ENCODE measurements at places on chromosomes 12 and 14.

DNA sequence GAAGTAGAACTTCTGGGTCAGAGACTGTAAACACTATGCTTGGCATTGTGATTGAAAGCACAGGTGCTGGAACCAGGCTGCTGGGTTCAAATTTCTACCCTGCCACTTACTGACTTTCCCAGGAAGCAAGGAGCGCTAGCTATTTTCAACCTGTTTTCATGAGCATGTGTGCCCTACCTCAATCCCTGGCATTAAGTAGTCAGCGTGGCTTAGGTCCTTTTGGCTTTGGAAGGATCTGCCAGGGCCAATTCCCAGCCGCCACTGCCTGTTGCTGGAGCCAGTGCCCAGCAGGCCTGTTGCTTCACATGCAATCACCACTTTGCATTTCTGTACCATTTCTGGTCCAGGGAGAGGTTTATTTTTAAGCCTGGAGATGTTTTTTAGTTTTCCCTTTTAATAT lies 196.3 kb downstream of the TRHDE start:
- no peak for DNase-seq

DNA sequence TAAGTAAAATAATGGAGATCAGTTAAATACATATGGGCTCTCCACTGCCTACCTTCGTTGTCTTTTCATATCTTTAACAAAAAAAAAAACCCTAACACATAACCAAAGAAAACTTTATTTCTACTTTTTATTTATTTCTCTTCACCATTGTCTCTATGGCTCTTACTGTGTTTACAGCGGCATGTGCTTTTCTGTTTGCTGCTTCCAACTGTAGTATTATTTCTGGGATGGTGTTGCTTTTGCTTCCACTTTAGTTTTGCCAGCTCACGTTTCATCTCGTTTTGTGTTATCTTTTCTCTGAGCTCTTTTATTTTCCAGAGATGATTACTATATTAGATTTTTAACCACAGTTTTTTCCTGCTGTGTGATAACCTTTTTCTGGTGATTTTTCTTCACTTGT lies 46.1 kb downstream of the KTN1 start:
- no peak for DNase-seq

GRCh38 chr14:31096255-31096654 lies 70.1 kb upstream of the STRN3 start:
- DNase-seq, result no peak

- no peak for DNase-seq
Observed at GRCh38 chr12:50004696-50005095, 20.6 kb downstream of the RACGAP1 start.

GRCh38 chr12:132453361-132454192 lies 36.4 kb upstream of the FBRSL1 start:
- DNase-seq, result no peak

- no peak for DNase-seq
Observed at GRCh38 chr12:42128327-42128726, 16.3 kb downstream of the GXYLT1 start.

DNA sequence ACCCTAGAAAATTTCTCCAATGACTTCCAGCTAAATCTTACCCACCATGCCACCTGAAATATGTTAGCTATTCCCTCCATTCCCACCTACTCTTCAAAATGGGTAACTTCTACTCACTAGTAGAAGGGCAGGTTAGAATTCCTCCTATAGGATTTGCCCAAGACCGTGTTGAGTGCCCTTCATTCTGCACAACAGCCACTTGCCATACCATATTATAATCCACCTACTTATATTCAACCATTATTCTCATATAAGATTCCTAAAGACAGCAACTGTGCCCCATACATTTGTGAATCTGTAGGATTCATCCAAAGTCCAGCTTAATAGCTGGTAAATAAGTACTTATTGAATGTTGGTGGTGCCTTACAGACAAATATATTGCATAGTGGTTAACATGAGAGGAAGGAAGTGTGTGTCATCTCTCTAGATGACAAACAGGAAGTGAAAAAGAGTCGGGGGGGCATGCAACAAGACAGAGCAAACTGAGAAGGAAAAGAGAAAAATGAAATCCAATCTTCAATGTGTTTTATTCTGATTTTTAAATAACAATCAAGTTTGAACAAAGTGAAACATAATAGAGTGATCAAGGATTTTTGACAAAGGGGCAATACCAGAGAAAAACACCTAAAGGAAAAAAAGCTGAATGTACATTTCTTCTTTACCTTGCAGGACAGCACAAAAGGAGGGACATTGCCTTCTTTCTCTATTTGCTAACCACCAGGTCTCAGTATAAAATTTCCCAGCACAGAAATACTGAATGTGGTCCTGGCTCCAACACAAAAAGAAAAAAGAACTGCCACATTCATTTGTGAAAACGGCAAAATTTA lies 389.3 kb upstream of the USP15 start:
- DNase-seq, result peak; percentile 26

GRCh38 chr14:101727611-101728366 lies 33.7 kb upstream of the PPP2R5C start:
- DNase-seq, result no peak

GRCh38 chr12:48000878-48001504 lies 3.3 kb downstream of the COL2A1 start:
- DNase-seq, result no peak

GRCh38 chr14:50093496-50093895 lies 22.9 kb downstream of the VCPKMT start:
- no peak for DNase-seq

DNA sequence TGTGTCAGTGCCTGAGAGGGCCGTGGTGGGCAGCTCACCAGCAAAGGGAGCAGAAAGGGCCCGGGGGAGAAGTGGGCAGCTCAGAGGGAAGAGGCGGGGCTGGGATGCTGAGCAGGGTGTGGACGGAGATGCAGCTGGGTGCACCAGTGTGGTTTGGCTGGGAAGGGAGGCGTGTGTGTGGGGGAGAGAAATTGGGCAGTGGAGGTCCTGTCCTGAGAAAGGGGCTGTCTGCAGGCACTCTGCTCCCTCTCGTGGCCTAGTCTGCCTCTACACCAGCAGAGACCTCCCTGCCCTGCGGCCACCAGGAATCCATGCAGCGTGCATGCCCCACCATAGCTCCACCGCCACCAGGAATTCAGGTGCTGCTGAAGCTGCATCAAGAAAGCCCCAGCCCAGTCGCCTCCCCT lies 6.4 kb downstream of the TMEM121 start:
- DNase-seq, result no peak

- DNase-seq, result no peak
Observed at GRCh38 chr14:68824517-68825347, 31.9 kb upstream of the ZFP36L1 start.

- DNase-seq, result no peak
Observed at GRCh38 chr14:91929700-91930099, 17.8 kb downstream of the FBLN5 start.

GRCh38 chr12:107684990-107685359 lies 624 bp upstream of the PWP1 start:
- peak; percentile 31 for DNase-seq

- DNase-seq, result no peak
Observed at GRCh38 chr14:25518364-25518763, 468.4 kb upstream of the STXBP6 start.

DNA sequence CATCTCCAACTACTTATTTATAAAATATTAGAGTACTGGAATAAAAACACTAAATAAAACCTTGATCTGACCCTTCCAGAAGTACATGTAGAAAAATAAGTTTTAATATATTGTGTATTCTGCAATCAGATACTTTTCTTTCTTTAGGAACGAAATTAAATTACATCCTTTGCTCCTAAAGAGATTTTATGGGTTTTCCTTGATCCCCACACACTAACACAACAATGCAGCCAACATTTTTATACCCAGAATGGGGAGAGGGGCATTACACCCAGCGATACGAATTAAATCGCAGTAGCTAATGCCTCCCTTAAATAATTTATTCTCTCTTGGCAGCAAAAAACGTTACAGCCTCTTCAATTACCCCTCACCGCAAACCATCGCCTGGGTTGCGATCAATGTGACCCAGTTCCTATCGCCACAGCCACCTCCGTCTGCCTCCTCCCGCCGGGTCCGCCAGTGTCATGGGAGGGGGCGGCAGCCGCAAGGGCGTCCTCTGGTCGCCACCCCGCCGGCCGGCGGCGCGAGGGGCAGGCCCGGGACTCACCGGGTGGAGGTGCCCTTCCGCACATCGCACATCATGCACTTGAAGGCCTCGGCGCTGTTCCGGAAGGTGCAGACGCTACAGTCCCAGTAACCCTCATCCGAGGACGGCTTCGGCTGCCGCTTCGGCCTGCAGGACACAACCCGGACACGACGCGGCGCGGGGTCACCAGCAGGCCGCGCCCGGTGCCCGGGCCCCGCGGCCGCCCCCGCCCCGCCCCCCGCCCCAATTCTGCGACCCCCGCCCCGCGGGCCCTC lies 796 bp downstream of the YAF2 start:
- peak; percentile 68 for DNase-seq

- no peak for DNase-seq
Observed at GRCh38 chr14:84825481-84826251, 704.3 kb upstream of the FLRT2 start.

GRCh38 chr12:31120392-31121008 lies 46.8 kb downstream of the DDX11 start:
- DNase-seq, result no peak

DNA sequence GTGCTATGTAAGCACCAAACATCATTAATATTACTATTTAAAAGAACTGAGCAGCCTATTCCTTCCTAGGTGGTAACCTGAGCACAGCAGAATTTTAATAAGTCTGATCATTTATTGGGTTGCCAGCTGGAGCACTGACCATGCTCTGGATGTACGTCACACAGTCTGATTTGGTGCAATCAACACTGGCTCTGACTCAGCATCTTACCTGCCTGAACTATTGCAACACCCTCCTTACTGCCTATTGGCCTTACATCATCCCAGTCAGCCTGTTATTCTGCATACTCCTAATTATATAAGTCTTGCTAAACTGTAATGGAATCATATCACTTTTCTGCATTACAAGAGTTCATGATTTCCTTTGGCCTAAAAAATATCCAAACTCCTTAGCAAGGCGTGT lies 149.7 kb downstream of the PTPRO start:
- DNase-seq, result no peak

- DNase-seq, result no peak
Observed at GRCh38 chr12:68139941-68140340, 19.6 kb downstream of the IFNG start.

DNA sequence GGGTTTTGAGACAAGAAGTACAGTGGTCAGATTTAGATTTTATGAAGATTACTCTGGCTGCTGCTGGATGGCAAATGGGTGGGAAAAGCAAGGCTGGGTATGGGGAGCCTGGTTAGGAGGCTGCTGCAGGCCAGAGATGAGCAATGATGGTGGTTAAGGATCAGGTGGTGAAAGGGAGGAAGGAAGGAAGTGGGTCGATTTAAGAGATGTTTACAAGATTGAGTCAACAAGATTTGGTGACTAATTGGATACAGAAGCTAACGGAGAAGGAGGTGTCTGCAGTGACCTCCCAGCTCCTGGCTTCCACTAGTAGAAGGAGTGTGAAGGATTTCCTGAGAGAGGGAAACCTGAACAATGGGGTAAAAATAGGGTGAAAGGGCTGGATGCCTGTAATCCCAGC lies 18.7 kb downstream of the NOS1 start:
- DNase-seq, result no peak

DNA sequence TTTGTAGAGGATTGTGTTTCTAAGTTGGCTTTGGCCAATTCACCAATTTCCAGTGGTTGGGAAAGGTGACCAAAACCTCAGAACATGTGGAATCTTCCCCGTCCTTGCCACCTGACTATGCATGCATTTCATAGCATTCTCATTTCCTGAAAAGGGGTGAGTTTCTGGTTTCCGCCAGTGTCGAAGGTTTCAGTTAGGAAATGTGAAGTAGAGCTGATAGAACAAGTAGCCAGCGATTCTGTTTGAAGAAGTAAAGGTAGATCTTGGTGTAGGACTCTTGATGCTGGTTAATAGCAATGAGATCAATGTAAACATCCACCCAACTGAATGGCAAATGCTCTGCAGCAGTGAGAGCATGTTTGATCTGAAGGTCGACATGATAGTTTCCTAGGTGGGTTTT lies 15.9 kb downstream of the SMOC1 start:
- DNase-seq, result no peak

- no peak for DNase-seq
Observed at GRCh38 chr12:45234139-45234865, 18.4 kb downstream of the ANO6 start.

- DNase-seq, result no peak
Observed at GRCh38 chr12:65896743-65897142, 72.5 kb downstream of the HMGA2 start.

- DNase-seq, result no peak
Observed at GRCh38 chr14:91379579-91379932, 38.1 kb downstream of the CCDC88C start.

DNA sequence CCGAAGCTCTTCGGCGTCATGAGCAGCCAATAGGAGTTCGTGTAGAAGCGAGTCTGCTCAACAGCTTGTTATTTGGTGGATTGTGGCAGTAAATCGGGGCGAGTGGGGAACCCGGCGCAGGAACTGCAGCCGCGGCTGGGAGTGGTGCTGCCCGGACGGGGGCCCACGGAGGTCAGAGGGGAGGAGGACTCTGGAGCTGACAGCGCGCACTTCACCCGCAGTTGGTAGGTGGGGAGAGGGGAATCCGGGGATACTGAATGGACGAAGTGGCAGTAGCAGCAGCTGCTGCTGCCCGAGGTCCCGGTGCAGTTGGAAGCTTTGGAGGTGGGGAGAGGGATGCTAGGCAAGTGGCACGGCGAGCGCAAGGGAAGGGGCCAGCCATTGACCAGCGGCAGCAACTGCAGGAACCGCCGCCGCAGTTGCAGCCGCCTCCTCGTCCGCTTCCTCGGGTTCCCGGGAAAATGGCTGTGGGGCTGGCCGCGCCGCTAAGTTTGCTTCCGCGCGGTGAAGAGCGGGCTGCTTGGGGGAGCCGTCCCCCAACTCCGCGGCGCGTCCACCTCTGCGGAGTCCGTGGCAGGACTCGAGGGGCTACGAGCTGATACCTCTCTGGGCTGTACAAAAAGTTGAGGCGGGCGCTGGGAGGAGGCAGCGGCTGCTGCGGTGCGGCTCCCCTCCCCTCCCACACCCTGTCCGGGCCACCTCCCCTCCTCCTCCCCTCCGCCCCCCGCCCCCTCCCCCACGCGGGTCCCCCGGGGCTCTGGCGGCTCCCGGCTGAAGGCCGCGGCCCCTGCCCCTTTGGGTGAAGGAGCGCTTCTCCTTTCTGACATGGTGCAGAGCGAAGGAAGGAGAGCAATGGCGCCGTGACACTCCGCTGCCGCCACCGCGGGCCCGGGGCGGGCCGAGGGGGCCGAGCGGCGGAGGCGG lies at the start of gene ARID4A:
TSS of gene ARID4A (plus strand) at position 79 of the 924 bp plus-strand sequence. CDS start 1,300 bp downstream, outside the sequence.
- peak; percentile 53 for DNase-seq

DNA sequence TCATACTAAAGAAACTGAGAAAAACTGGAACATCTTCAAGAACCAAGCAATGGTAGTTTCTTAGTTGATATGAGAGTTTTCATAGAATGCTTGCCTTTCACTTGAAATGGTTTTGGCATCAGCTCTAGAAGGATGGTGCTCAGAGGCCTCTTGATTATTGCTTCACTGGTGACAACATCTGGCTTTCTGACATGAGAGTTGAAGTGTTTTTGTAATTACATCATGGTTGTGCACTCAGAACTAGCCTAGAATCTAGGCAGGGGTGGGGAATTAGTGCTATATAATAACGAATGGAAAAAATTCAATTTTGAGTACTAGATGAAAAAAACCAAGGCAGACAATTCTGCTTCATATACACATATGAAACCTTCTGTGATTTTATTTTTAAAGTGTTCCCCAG lies 172.8 kb upstream of the LMNTD1 start:
- no peak for DNase-seq

- no peak for DNase-seq
Observed at GRCh38 chr12:56145217-56145616, 7.2 kb upstream of the MYL6B start.

GRCh38 chr14:80136358-80136757 lies 74.9 kb downstream of the DIO2 start:
- DNase-seq, result peak; percentile 43

- no peak for DNase-seq
Observed at GRCh38 chr14:27623782-27624181, 1025.9 kb upstream of the NOVA1 start.

- no peak for DNase-seq
Observed at GRCh38 chr14:56676042-56676441, 96.4 kb downstream of the TMEM260 start.
